ENCODE measurements at places on chromosomes 1 and 21. TPM values are rescaled to one million over a fixed set of nuclear protein-coding genes. Genes with fewer than 3 reads are reported as not detected.

TSPAN2 gene
- total RNA-seq, result 3.5 TPM

CASZ1 gene
- 7.6 TPM for total RNA-seq

TRPM2 gene
- total RNA-seq, result 13.9 TPM

DIO1 gene
- total RNA-seq, result not detected

C1orf87 gene
- total RNA-seq, result not detected

KCNJ10 gene
- not detected for total RNA-seq

A3GALT2 gene
- not detected for total RNA-seq

OR10Z1 gene
- total RNA-seq, result not detected

DAB1 gene
- 2.1 TPM for total RNA-seq

CELF3 gene
- total RNA-seq, result not detected

GRCh38 chr1:101993710-101994109 is 3.0 kb downstream of the OLFM3 start:
- no peak for DNase-seq

- peak; percentile 41 for DNase-seq
Observed at GRCh38 chr1:36089393-36090121, 865 bp downstream of the ADPRS start.

GRCh38 chr1:220680085-220680687 is 10.0 kb upstream of the C1orf115 start:
- peak; percentile 26 for DNase-seq

- DNase-seq, result no peak
Observed at GRCh38 chr1:212609701-212610574, 1.4 kb downstream of the ATF3 start.

DNA sequence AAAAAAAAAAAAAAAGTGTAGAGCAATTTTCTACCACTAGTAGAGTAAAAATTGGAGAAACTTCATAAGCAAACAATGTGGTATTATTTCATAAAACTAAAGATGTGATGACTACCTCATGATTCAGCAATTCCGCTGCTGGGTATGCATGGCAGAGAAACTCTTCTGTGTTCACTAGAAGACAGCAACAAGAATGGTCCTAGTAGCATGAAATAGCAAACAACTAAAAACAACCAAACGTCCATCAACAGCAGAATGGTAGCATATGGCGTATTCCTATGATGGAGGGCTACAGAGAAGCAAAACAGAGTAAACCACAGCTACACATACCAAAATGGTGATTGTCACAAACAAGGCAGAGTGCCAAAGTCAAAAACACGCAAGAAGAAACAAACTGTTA is 18.9 kb downstream of the HTR1D start:
- DNase-seq, result no peak

DNA sequence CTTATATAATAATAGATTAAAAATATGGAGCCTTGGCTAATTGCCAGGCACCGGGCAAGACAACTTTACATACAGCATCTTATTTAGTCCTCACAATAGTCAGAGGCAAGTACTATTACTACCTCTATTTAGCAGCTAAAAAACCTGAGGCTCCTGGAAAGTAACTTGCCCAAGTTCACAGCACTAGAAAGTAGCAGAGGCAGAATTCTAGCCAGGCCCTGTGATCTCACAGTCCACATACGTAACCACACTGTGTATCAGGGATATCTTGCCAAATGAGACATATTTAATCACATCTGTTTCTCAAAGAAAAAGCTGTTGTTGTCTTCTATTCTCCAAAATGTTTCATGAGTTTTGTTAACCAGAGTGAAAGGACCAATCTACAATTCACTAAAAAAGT is 378.5 kb downstream of the PLPP3 start:
- DNase-seq, result no peak

DNA sequence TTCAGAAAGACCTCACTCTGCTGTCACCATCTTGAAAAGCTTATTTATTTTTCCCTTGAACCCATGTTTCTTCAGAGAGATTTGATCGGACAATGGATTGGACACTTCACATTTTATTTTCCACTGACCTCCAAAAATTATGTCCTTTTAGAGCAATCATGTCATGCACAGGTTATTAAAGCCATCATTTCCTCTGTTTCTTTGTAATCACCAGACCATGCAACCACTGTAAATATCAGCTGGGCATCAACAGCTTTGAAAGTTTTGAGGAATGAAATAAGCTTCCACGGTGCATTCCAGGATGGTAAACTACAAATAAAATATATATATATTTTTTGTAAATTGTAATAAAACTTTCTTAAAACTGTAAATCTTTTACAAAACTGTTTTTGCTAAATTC is 144.1 kb upstream of the ADAMTS5 start:
- DNase-seq, result no peak

DNA sequence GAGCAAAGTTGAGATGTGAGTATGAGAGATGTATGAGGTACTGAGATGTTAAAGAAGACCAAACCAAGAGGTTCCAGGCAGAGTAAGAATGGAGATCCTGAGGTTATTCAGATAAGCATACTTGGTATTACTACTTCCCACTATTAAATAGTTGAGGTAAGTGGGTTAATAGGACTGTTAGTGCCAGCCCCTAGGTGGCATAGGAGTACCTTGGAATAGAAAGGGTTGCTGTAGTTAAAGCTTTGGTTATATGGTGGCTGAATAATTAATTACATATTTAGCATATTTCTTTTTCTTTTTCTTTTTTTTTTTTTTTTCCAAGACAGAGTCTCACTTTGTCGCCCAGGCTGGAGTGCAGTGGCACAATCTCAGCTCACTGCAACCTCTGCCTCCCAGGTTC is 397.9 kb upstream of the TMPRSS15 start:
- DNase-seq, result no peak

DNA sequence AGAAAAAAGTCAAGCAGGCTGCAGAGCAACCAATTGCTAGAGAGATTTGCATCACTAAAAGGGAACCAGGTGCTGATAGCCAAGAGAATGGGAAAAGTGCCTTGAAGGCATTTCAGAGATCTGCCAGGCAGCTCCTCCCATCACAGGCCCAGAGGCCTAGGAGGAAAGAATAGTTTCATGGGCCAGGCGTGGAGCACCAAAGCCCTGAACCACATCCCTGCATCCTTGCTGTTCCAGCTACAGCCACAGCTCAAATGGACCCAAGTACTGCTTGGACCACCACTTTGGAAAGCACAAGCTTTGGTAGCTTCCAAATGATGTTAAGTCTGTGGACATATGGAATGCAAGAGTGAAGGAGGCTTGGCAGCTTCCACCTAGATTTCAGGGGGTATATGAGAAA is 29.7 kb upstream of the ZSWIM5 start:
- DNase-seq, result no peak

- no peak for DNase-seq
Observed at GRCh38 chr1:119639109-119639508, 9.0 kb downstream of the ZNF697 start.

- no peak for DNase-seq
Observed at GRCh38 chr1:201452866-201453265, 16.1 kb downstream of the PHLDA3 start.

DNA sequence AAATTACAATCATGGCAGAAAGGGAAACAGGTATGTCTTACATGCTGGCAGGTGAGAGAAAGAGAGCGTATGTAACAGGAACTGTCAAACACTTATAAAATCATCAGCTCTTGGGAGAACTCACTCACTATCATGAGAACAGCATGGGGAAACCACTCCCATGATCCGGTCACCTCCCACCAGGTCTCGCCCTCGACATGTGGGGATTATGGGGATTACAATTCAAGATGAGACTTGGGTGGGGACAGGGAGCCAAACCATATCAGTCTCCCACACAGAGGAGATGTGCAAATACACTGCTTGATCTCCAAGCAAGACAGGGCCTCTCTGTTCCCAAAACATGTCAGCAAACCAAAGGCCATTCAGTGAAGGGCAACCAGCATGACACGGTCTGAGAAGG is 27.4 kb downstream of the LMX1A start:
- no peak for DNase-seq

GRCh38 chr1:212013672-212014071 is 21.7 kb downstream of the INTS7 start:
- no peak for DNase-seq

- no peak for DNase-seq
Observed at GRCh38 chr1:240090957-240091600, 604 bp upstream of the FMN2 start.

DNA sequence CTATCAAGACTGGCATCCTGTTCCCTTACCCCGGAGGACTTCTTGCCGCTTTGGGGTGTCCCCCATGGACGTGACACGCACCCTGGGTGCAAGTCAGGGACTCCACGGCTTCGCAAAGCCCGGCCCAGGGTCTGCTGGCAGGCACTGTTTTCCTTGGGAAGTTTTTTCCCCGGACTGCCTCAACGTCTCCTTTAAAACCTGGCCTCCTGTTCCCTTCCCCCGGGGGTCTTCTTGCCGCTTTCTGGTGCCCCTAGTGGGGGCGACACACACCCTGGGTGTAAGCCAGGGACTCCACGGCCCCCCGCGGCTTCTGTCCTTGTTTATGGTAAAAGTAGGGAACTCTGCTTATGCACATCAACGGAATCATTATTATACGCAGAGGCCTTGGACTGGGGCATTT is 136.6 kb downstream of the LIPI start:
- DNase-seq, result no peak

GRCh38 chr1:197472141-197472540 is 204.1 kb downstream of the CRB1 start:
- no peak for DNase-seq

GRCh38 chr1:201728731-201729130 is 100.2 kb upstream of the IPO9 start:
- DNase-seq, result no peak
